Activated CD8-positive, alpha-beta memory T cell treated with anti-CD3 and anti-CD28 coated beads for 4 hours (primary cell): ENCODE measurements at places on chromosomes 12 and 14.

DNA sequence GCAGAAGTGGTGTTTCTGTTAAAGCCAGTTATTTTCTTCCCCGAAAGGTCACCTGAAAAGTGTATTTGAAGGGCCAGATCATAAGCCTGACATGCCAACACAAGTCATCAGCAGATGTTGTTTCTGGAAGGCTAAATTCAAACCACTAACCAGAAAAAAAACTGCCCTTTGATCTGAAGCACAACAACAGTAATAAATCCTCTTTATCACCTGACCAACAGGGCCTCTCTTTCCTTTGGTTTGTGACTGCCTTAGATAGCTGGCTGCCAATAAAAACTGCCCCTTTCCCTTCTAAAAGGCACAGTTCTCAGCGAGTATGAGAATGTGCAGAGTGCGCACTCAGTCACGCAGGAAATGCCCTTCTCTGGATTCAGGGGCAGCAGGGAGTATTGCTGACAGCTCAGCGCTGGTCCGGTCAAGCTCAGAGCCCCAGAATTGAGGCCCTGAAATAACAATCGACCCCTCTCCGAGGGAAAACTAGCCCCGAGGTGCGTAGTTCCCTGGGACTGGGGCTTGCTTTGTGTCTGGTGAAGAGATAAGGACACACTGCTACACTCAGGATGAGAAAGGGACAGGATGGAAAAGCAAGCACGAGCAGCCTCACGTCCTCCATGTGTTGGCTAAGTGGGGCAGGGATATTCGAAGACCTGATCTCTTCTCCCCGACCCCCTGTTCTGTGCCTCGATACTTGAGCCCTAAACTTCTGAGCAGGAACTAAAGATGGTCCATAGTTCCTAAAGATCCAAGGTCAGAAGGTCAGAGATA, 184.2 kb upstream of the GZMB start:
- no peak for DNase-seq

- no peak for DNase-seq
These were observed 53.7 kb downstream of the SERPINA10 start for GRCh38 chr14:94239406-94239805.

- no peak for DNase-seq
These were observed 797 bp downstream of the UNG start for GRCh38 chr12:109098183-109098604.

- DNase-seq, result no peak
These were observed 33.4 kb downstream of the CORO1C start for GRCh38 chr12:108697905-108698304.

DNA sequence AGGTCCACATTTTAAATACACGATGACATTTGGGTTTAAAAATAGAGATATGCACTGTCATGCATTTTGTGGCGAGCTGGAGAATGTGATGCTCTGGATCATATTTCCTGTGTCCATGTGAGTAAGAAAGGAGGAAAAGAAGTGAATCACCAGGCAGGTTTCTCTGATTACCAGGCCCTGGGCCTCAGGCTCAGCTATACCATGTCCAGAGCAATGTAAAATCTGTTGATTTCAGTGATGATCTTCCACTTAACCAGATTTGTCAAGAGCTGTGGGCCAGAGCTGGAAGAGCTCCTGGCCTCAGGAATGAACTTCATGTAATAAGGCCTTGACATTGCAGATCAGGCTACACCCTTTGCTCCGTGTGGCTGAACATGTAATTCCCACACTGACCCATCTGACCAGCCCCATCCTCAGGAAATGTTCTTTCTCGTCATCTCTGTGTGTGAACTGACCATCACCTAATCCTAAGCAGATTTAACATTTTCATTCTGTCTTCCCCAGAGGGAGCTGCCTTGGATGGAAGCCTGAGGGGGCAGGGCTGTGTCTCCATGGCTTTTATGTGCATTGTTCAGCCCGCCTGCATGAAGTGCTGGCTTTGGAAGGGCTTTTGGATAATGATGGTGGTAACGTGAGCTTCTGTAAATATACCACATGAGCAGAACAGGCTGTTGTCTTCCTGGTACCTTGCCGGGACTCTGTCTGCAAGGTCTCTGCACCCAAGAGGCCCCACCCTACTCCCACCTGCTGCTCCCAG, 54.5 kb downstream of the CRACR2A start:
- DNase-seq, result no peak

- no peak for DNase-seq
These were observed 6.6 kb upstream of the IKZF4 start for GRCh38 chr12:56014205-56014604.

GRCh38 chr14:57687416-57687815, 178.5 kb downstream of the SLC35F4 start:
- no peak for DNase-seq

DNA sequence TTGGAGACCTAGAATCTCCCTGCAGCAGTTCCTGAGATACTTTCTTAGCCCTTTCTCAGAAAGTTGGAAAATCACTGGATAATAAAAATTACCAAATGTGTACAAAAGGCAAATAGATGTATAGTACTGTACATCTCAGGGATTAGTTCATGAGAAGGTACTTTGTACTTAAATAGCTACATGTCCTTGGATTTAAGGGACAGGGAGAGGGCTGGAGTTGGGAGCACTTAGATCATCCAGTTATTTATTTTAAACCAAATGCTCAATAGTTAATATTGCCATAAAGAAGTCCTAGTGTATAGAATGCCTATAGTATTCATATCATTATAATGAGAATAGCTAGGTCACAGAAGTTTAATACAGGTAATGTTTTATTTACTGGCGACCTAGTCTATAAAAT, 13.4 kb downstream of the CDKN3 start:
- no peak for DNase-seq

DNA sequence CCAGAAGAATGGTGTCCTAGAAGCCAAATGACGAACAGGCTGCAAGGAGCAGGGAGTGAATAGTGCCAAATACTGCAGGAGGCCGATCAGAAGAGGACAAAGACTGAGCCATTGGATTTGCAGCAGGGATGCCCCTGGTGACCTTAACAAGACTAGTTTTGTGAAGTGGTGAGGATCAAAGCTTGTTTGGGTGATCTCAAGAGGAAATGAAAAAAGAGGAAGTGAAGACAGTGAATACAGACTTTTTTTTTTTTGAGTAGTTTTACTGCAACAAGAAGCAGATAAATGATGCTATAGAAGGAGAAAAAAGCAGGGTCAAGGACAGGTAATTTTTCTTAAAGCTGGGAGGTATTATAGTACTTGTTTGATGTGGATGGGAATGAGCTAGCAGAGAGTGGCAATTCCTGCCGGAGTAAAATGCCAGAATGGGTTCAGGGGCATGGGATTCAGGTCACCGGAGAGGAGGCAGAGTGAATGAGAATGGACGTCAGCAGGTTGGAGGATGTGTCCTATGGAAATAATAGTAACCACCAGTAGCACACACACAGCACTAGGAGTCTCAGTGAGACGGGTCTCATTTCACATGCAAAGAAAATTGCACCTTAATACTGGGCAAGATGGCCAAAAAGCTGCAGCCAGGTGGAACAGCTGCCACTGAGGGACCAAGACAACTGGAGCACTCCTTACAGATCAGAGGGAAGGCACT, 345.8 kb upstream of the CCDC196 start:
- no peak for DNase-seq

DNA sequence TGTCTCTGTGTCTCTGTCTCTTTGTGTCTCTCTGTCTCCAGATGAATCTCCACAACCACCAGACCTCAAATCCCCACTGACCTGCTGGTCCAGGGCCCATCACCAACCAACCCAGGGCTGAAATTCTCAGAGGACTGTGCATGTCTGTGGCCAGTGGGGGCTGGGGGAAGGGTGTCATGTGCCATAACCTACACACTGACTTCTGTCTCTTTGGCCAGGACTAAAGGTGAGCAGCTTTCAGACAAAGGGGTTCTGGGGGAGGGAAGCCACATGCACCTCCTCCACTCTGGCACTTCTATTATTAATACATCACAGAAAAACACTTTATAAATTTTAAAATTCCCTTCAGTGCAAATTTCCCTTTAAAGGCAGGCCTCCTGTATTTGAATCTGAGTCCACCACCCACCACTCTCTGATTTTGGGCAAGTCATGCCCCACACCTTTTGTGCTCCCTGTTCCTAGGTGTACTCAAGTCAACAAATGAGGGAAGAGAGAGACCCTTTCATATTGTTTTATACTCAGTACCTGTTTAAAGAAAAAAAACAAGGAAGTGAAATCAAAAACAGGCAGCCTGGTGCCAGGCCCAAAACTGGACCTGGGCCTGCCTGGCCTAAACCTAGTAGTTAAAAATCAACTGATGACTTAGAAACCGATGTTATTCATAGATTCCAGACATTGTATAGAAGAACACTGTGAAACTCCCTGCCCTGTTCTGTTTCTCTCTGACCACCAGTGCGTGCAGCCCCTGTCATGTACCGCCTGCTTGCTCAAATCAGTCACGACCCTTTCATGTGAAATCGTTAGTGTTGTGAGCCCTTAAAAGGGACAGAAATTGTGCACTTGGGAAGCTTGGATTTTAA, 80.2 kb downstream of the TUNAR start:
- DNase-seq, result no peak

DNA sequence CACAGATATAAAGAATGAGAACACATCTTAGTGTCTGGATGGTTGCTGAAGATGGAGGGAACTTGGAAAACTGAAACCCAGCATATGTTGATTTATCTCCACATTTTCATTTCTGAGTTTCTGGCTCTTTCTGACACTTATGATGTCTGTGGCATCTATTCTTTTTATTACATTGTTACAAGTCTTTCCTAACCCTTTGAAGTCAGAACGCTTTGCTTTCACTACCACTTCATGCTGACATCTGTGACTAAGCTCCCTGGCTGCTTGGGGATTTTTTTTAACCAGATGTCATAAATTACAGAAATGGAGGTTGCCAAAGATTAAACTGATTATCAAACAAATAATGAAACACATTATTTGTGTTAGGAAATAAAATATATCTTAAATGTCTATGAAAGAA, 188.7 kb downstream of the KITLG start:
- no peak for DNase-seq

DNA sequence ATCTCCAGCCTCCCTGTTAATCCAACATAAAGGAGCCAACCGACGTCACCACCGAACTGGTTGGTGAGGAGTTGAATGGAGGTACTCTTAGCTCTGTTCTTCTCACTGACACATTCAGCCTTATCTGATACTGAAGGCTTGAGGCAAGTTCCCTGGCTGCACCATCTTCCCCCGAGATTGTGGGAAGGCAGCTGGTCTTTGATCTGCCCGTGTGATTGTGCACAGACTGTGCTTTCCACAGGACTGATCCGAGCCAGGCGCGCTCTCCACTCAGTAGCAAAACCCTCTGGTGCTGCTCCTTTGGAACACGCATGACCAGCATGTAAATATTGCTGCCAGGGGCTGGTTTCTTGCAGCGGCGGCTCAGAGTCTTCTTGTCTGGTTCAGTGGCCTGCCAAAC, 30.1 kb upstream of the DLK1 start:
- no peak for DNase-seq

GRCh38 chr14:49191380-49191779, 394.8 kb downstream of the RPS29 start:
- no peak for DNase-seq

DNA sequence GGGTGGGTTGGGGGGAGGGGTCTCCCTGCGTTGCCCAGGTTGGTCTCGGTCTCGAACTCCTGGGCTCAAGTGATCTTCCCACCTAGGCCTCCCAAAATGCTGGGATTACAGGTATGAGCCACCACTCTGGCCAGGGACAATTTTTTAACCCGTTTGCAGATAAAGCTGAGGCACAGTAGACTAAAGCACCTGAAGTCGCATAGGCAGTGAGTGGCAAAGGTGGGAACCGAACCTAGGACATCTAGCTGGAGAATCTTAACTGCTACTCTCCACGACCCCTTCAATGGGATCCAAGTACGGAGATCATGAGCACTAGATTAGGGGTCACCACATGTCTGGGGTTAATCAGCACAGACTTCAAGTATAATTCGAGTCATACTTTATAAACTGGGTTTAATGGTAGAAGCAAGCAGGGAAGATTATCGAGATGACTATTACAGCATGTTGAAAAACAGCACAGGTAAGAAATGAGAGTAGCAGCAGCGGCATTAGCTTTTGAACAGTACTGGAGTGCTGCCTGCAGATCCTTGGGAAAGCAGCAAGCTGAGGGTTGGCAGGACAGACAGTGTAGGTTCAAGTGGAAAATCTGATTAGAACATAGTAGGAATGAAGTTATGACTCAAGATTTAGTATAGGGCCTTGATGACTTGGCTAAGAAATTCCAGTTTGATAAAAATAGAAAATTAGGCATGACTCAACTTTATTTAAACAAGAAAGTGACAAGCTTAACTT, 23.9 kb downstream of the NID2 start:
- DNase-seq, result no peak

DNA sequence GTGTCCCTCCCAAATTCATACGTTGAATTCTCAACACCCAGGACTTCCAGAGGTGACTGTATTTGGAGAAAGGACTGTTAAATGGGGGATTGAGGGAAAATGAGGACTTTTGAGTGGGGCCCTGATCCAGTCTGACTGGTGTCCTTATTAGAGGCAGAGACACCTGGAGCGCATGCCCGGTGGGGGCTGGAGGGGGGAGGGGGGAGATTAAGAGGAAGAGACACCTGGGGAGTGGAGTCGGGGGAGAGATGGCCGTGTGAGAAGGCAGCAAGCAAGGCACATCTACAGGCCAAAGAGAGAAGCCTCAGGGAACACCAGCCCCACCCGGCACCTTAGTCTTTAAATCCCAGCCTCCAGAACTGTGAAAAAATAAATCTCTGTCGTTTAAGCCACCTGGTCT, 209.7 kb downstream of the SLC41A2 start:
- DNase-seq, result no peak

GRCh38 chr12:64457466-64457865, 5.5 kb downstream of the TBK1 start:
- DNase-seq, result no peak

GRCh38 chr12:128797119-128798118, 26.3 kb downstream of the SLC15A4 start:
- DNase-seq, result no peak
